Ecto neural progenitor cell (in vitro differentiated cells): ENCODE measurements at places on chromosomes 12 and 14.

DNA sequence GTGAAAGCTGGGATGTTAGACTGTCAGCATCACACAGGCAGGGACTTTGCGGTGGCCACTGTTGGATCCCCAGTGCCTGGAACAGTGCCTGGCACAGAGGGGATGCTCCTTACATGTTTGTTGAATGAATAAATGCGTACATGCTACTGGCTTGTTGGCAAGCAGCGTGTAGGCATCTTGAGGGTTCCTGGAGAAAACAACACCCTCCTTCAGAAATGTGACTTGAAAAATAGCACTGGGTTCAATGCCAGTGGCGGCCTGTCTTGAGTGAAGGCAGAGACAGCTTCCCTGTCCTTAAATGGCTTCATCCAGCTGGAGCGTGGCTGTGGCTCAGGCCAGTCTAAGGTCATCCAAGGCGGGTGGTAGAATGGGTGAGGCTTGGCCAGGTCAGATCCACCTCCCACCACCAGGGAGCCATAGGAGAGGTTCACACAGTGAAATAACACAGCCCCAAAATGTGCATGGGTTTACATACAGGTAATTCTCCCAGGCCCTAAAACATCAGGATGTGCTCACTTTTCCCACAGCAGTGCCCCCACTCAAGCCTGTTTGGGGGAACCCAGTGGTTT lies 171.4 kb downstream of the PHETA1 start:
- no peak for DNase-seq

GRCh38 chr12:102806110-102806509 lies 110.9 kb downstream of the PAH start:
- DNase-seq: no peak

- DNase-seq: no peak
Observed at GRCh38 chr12:125149160-125150108, 84.2 kb downstream of the AACS start.

GRCh38 chr12:4147031-4147481 lies 126.5 kb upstream of the CCND2 start:
- no peak for DNase-seq

- DNase-seq: no peak
Observed at GRCh38 chr14:68806526-68807147, 13.8 kb upstream of the ZFP36L1 start.

- no peak for DNase-seq
Observed at GRCh38 chr12:5444520-5444919, 12.6 kb downstream of the NTF3 start.
